NCI-H1694 (cell line): ENCODE measurements at places on chromosomes 16 and 17.
A peak's percentile ranks its signal among the peaks of the same experiment; 100 is the strongest.

GRCh38 chr17:61488878-61489718 is 36.9 kb downstream of the TBX4 start:
- no peak for DNase-seq

DNA sequence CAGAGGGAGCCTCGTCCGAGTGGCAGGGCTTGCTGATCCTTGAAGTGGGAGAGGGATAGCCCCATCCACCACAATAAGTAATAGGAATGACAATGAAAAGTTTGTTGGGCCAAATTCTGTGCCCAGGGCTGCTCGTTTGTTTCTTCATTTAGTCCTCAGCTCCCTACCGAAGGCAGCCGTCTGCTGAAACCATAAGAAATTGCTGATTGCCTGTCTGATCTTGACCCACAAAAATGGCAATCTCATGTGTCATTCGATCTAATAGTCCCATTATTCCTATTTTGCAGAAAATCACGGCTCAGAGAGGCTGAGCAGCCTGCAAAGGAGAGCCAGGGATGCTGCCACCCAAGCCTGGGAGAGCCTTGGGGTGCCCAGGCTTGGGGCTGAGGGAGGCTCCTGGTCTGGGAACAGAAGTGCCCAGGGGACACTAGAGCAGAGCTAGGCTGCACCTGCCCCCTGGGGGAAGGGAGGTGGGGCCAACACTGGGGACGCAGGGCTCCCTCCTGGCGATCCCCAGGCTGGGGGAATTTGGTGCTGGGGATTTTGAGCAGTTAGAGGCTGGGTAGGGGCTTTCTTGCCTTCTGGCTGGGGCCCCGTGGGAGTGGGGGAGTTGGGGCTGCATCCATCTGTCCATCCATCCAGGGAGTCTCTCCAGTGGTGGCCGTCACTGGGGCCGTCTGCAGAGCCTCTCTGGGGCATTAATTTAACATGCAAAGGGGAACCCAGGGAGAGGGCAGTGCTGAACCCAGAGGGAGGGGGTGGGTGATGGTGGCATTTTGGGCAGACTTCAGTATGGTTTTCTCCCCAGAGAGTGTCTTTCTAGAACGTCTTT is 53.5 kb downstream of the SOCS1 start:
- no peak for DNase-seq

GRCh38 chr17:75457047-75457654 is 716 bp downstream of the TMEM94 start:
- DNase-seq, result peak; percentile 15

DNA sequence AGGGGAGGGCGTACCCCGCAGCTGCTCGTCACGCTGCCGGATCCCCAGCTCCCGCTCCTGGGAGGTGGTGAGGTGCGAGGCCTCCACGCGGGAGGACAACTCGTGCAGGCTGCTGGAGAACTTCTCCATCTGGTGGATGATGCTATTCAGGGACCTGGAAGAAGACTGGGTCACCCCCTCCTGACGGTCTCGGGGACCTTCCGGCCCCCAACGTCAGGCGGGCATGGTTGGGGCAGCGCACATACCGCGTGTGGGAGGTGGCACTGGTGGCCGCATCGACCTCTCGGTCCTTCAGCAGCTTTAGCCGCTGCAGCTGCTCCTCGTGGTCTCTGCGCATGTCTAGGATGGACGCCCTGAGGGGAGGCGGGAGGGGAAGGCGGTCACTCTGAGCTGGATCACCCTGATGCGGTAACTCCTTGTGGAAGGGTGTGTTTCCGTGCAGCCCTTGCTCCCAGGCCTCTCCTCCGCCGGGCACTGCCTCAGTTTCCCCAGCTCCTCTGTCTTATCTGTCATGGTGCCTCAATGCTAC is 13.3 kb upstream of the MRPL38 start:
- DNase-seq, result no peak

GRCh38 chr16:83900571-83900970 is 1.7 kb downstream of the MLYCD start:
- no peak for DNase-seq

- no peak for DNase-seq
Measured at GRCh38 chr17:18859256-18859655, 1.3 kb downstream of the PRPSAP2 start.

DNA sequence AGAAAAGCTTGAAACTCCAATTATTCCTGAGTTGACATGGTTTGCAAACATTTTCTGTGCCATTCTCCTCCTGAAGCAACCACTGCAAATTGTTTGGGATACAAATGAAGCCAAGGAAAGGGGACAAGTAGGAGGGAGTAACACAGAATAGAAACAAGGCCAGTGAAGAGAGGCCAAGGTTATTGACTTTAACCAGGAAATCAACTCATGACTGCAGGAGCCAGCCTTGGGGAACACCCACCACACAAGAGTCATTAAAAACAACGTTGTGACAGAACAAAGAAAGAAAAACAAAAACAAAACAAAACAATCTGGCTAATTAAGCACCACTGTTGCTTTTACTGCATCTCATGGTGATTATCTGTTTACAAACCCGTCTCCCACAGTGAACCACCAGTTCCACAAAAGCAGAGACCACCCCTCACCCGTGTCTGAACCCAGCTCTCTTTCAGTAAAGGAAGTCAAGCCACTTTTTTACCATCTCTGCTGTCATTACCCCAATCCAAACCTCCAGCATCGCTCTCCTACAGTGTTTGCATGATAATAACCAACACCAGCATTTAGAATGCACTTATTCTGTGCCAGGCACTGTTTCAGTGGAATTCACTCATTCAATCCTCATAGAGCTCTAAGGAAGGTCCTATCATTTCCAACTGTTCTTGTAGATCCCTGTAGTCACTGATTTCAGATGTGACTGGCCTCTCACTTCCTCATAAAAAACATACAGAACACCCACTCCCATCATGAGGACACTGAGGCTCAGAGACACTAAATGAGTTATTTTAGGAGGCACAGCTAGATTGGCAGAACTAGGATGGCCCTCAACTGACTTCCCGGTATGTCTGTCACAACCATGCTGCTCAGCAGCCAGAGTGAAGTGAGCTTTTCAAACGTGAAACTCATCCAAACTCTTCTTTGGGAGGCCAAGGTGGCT is 2.0 kb downstream of the ZDHHC1 start:
- DNase-seq, result no peak

GRCh38 chr17:14719942-14720341 is 419.1 kb downstream of the HS3ST3B1 start:
- no peak for DNase-seq
